ENCODE measurements at places on chromosomes 13 and 19.

DNA sequence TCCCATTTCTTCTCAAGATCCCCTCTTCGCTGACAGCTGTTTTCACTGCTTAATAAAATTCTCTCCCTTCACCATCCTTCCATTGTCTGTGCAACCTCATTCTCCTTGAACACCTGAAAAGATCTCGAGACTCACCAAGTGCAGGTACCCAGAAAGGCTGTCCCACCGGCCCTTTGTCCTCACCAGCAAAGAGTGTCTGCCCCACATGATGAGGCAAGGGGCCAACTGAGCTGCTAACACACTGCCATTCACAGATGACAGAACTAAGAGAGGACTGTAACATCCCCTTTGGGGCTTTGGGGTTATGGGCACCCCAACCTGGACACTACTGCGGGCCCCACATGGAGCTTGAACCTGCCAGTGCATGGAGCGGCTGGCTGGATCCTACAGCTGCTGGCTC is 771.4 kb upstream of the MIR17HG start:
- no peak for DNase-seq

- no peak for DNase-seq
Measured at GRCh38 chr13:45206340-45206739, 5.5 kb upstream of the KCTD4 start.

GRCh38 chr13:46607768-46608564 is 55.0 kb downstream of the LRCH1 start:
- no peak for DNase-seq

- no peak for DNase-seq
Measured at GRCh38 chr13:112933649-112934048, 35.4 kb upstream of the MCF2L start.

GRCh38 chr19:29088761-29089160 is 124.2 kb downstream of the UQCRFS1 start:
- no peak for DNase-seq

- DNase-seq, result no peak
Measured at GRCh38 chr19:42816894-42817293, 51.4 kb upstream of the PSG8 start.

- no peak for DNase-seq
Measured at GRCh38 chr19:23241419-23241818, 8.8 kb downstream of the ZNF724 start.

GRCh38 chr13:40790154-40790616 is 774 bp downstream of the SLC25A15 start:
- no peak for DNase-seq

DNA sequence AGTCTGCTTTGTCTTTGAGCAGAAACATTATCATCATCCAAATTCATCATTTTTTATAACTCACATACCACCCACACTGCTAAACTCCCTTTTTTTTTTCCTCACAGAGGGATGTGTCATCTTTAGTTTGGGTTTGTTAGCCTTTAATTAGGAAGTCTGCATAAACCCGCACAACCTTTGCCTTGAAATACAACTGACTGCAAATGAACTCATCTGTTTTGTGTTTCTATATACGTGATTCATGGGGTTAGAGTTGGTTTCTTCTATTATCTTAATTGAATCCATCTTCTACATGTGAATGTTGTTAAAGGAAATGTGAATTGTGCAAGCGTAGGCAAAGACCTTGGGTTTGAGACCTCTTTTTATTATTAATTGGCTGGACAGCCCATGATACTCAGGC is 102.7 kb downstream of the SLAIN1 start:
- DNase-seq, result no peak

GRCh38 chr19:8638078-8638619 is 7.7 kb downstream of the NFILZ start:
- DNase-seq, result no peak

DNA sequence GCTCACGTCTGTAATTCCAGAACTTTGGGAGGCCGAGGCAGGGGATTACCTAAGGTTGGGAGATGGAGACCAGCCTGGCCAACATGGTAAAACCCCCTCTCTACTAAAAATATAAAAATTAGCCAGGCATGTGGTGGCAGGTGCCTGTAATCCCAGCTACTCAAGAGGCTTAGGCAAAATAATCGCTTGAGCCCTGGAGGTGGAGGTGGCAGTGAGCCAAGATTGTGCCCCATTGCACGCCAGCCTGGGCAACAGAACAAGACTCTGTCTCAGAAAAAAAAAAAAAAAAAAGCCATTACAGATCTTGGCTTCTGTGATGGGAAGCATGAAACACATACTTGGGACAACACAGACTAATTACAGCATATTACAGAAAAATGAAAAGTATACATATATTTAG is 1404.5 kb upstream of the SPRY2 start:
- no peak for DNase-seq

- DNase-seq, result no peak
Measured at GRCh38 chr19:44684892-44685863, 13.8 kb upstream of the CEACAM16 start.

- DNase-seq, result no peak
Measured at GRCh38 chr13:100608906-100609305, 20.3 kb upstream of the GGACT start.

DNA sequence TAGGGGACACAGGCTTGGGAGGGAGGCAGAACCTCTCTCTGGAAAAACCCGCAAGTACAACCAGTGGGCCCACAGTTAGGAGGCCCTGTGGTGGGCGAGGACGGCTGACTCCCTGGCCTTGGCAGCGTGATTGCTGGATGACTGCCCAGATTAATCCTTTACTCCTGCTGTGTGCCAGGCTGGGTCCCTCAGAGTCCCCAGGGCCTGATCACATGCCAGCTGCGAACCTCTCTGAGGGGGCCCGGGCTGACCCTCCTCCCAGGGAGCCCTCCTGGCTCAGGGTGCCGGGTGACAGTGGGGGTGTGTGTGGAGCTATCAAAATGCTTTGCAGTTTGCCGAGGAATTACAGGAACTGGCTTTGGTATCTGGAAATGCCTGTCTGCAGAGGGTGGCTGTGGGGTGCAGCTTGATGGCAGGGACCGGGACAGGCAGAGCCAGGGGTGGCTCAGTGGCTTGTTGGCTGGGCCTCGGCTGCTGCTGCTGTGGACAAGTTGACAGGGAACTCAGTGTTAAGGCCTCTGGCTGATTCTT is 48.9 kb downstream of the DNM2 start:
- DNase-seq, result no peak

DNA sequence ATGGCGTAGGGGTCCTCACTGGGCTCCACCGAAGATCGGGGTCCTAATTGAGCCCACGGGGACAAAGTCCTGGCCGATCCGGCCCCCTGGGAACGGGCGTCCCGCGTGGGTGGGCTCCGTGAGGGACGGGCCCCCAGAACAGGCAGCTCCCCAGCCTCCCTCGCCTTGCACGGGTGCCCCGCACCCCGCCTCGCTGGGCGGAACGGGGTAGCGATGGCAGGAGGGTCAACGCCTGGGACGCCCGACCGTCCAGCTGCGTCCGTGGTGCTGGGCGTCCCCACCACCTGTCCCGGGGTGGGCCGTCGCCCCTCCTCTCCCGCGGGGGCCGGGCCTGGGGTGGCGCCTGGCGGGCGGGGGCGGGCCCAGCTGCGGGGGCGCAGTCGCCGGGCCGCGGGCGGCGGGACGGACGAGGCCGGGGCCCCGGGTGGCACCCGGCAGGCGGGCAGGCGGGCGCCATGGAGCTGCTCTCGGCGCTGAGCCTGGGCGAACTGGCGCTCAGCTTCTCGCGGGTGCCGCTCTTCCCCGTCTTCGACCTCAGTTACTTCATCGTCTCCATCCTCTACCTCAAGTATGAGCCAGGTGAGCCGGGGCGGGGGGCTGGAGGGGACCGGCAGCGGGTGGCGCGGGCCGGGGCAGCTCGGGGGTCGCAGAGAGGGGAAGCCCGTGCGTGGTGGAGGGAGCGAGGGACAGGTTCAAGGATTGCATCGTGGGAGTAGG is at the start of gene TMEM38A:
Gene TMEM38A (plus strand): TSS at position 377 of the 717 bp plus-strand sequence. CDS start 79 bp downstream, at position 456.
- DNase-seq, result no peak

GRCh38 chr13:59890054-59890453 is 273.7 kb downstream of the DIAPH3 start:
- DNase-seq, result no peak

GRCh38 chr13:106311004-106311403 is 224.5 kb downstream of the EFNB2 start:
- no peak for DNase-seq

DNA sequence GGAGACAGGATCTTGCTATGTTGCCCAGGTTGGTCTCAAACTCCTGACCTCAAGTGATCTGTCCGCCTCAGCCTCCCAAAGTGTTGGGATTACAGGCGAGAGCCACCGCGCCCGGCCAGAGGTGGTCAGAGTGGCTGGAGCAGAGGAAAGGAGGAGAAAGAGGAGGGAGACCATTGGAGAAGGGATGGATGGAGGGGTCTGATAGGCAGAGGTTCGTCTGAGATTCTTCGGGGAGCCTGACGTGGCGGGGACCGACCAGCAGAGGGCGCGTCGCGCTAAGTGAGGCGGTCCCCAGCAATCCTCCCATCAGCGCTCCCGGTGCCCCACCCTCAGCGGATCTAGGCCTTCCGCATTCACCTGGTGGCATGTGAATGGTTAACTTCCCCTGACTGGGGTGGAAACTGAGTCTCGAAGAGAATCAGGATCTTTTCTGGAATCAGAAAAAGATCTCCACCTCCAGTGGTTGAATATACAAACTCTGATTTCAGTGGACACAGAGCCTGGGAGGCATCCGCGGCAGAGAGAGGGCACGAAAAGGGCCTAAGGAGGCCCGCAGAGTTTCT is 8.8 kb downstream of the GTPBP3 start:
- DNase-seq, result no peak

GRCh38 chr13:32650705-32651311 is 64.6 kb downstream of the PDS5B start:
- DNase-seq, result no peak

- no peak for DNase-seq
Measured at GRCh38 chr19:16016226-16017137, 59.8 kb upstream of the TPM4 start.

DNA sequence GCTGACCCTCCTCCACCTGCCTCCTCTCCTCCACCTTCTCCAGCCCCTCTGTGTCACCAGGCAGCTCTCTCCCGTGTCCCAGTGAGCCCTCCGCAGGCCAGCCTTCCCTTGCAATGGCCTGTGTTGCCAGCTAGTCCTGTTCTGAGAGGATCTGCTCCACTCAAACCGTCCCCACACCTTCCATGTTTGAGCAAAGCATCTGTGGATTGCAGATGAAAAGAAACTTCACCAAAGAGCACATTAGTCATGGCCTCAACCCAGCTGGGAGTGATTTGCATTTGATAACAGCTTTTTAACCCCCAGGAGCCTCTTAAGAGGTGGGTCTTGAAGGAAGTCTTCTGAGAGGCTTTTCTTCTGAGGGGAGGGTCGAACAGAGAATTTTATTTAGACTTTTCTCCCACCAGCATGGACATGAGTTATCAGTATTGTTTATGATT is 72.8 kb downstream of the COL4A2 start:
- DNase-seq, result no peak

GRCh38 chr13:74423434-74423833 is 289.2 kb upstream of the KLF12 start:
- DNase-seq, result no peak

DNA sequence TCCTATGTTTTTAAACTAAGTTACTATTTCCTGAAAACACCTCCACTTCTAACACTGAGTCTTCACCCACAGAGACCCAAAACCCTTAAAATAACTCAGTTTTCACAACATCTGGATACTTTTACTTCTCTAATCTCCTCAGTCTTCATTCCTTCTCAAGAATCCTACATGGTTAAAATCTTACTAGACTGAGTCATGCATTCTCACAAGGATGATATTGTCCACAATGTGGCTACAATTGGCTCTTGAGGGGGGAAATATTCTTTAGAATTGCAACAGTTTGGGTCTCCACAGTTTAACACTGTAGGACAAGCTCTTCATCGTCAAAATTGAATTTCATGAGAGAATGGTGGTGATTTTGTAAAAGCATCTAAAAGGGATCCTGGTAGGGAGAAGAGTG is 397.1 kb downstream of the SLITRK5 start:
- DNase-seq, result no peak

DNA sequence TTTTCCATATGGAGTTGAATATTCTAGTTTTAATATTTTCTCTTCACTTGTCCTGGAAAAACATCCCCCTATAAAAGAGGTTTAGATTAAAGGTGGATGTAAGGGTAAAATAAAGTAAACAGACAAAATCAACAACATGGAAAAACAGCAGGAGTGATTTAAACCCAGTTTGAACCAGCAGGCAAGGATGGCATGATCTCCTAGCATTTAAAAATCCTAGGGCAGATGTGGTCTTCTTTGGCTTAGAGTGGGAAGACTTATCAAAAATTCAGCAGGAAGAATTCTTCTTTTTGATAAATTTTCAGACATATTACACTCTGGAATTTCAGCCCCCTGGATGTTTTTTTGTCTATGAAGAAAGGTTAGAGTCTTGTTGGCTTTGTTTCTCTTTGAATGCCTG is 36.5 kb downstream of the CLEC17A start:
- no peak for DNase-seq

DNA sequence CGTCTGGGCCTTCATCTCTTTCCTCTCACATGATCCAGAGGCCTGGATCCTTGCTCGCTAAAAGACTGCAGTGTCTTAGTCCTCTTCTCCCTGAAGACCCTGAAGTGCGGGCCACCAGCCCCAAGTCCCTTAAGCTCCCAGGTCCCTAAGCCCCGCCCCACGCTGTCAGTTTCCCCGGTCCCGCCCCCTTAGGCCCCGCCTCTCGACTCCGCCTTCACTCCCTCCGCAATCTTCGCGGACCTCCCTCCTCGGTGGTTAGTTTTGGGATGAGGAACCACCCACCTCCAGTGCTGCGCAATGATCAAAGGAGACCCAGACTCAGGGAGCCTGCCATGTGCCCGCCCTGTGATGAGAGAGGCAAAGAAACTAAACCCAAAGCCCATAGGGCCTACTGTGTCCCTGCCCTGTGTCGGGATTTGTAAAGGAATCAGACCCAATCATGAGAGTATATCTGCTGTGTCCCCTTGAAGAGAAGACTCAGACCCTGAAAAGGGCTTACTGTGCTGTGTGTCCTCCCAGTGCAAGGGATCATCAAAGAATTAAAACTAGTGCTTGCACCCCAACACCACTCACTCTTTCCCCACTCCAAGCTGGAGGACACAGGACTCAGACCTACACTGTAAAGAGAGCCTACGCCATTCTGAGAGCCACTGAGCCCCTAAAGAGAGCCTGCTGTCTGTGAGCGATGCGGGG is 3.0 kb upstream of the COX6B1 start:
- DNase-seq, result no peak

GRCh38 chr13:35470671-35471661 is 5.5 kb downstream of the MAB21L1 start:
- no peak for DNase-seq

GRCh38 chr13:32246468-32246867 is 68.7 kb downstream of the ZAR1L start:
- no peak for DNase-seq

GRCh38 chr13:26412936-26413716 is 144.4 kb upstream of the WASF3 start:
- DNase-seq, result no peak

DNA sequence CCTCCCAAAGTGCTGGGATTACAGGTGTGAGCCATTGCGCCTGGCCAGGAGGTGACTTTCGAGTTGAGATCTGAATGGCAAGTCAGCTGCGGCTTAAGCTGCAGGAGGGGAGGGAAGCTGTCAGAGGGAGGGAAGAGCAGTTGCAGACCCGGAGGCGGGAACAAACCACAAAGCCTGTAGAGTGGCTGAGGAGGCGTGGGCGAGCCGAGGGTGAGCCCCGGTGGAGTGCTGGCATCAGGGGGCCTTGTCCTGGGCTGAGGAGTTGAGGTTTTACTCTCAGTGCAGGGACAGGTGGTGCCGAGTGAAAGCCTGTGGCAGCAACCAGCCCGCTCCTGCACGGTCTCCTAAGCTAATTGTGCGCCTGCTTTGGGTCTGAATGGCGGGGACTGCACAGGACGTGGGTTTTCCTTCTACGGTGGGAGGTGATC is 24.2 kb downstream of the PPP1R37 start:
- DNase-seq, result no peak

All from NCI-H1417 treated with DMSO at 0.1 percent for 48 hours (cell line).